A172 (cell line): ENCODE measurements at places on chromosomes 5 and 9. TPM values are rescaled to one million over a fixed set of nuclear protein-coding genes. Genes with fewer than 3 reads are reported as not detected.
A peak's percentile ranks its signal among the peaks of the same experiment; 100 is the strongest.

DNA sequence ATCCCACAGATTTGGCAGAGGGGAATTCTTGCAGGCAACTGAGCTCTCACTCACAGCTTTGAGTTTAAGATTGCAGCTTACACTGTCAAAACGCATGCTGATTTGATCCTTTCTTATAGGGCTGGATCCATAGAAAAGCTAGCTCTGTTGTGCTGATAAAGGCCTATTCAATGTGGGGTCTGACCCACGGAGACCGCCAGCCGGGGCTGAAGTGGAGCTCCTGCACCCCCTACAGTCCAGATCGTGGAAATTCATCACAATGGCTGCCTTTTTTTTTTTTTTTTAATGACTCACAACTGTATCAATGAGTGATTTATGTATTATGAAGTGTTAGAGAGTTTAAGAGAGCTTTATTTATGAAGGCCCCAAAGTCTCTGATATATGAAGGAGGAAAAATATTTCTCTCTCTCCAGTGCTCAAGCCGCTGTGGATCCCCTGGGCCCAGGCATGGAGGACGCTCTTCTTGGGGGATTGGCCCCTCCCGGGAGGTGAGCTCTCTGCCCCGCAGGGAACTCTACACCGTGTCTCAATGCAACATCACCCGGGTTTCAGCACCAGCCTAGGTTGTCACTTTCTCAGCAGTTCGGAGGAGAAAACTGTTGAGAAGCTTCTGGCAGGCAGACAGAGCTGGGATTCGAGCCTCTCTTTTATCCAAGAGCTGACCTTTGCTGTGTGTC lies 700.2 kb downstream of the IRX1 start:
- DNase-seq, result no peak

- DNase-seq, result no peak
Observed at GRCh38 chr9:84917366-84918070, 248.0 kb downstream of the NTRK2 start.

The LHX6 gene
- 2.2 and 2.5 TPM in 2 replicates for total RNA-seq

GRCh38 chr9:111961009-111961408 lies 64.4 kb downstream of the UGCG start:
- DNase-seq, result peak; percentile 64

- peak; percentile 26 for DNase-seq
Observed at GRCh38 chr9:78001946-78002731, 29.5 kb downstream of the GNAQ start.

GRCh38 chr9:7844242-7844641 lies 44.7 kb upstream of the DMAC1 start:
- DNase-seq, result peak; percentile 2

GRCh38 chr5:25688156-25688555 lies 1043.4 kb upstream of the CDH10 start:
- DNase-seq, result no peak

The SLC28A3 gene
- total RNA-seq, result 0.55 and 1.0 TPM in 2 replicates

- no peak for DNase-seq
Observed at GRCh38 chr9:13967011-13967410, 346.9 kb downstream of the NFIB start.

The CERCAM gene
- total RNA-seq, result 60.3 and 64.0 TPM in 2 replicates

- no peak for DNase-seq
Observed at GRCh38 chr5:131977212-131977604, 31.7 kb upstream of the MEIKIN start.

GRCh38 chr9:124743686-124744348 lies 27.3 kb downstream of the NR6A1 start:
- peak; percentile 26 for DNase-seq

The TTC33 gene
- 24.4 and 27.6 TPM in 2 replicates for total RNA-seq

The C9 gene
- not detected in 2 replicates for total RNA-seq

DNA sequence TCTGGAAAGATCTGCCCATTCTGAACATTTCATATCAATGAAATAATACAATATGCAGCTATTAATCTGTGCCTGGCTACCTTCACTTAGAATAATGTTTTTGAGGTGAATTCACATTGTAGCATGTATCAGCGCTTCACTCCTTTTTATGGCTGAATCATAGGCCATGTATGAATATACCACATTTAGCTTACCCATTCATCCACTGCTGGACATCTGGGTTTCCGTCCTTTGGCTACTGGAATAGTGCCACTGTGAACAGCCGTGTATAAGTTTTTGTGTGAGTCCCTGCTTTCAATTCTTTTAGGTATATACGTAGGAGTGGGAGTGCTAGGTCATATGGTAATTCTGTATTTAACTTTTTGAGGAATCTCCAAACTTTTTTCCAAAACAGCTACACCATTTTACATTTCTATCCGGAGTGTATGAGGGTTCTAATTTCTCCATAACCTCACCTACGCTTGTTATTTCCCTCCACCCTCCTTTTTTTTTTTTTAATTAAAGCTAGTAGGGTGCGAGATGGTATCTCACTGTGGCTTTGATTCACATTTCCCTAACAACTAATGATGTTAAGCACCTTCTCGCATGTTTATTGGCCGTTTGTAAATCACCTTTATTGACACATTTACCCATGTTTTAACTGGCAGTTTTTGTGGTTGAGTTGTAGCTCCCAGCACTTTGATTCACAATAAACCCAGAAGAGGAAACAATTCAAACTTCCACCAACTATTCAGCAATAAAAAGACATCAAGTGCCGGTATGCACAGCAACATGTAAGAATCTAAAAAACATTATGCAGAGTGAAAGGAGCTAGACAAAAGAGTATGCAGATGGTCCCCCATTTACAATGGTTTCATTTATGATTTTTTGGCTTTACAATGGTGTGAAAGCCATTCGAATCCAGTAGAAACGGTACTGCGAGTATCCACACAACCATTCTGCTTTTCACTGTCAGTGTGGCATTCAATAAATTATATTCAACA lies 8.1 kb downstream of the SEMA4D start:
- no peak for DNase-seq

- no peak for DNase-seq
Observed at GRCh38 chr5:74934949-74935751, 69.0 kb upstream of the FAM169A start.

DNA sequence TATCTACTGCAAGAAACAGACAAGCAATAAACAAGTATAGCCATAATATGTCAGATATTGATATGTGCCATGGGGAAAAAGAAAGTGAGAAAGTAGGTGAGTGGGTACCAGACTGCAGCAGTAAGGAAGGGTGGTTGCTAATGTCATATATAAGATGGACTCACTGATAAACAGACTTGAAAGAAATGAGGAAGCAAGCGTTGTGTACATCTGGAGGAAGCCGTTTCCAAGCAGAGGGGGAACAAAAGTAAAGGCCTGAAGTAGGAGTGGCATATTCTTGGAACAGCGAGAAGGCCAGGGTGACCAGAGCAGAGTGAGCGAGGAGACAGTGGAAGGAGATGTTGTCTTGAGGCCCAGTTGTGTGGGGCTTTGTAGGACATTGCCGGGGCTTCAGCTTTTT lies 142.2 kb upstream of the MAP3K1 start:
- no peak for DNase-seq

GRCh38 chr9:121300283-121301119 lies 32.5 kb downstream of the GSN start:
- DNase-seq, result no peak

The CSF2 gene
- 0.67 and 1.3 TPM in 2 replicates for total RNA-seq

GRCh38 chr9:113620377-113621161 lies 157.0 kb downstream of the RGS3 start:
- peak; percentile 94 for DNase-seq

DNA sequence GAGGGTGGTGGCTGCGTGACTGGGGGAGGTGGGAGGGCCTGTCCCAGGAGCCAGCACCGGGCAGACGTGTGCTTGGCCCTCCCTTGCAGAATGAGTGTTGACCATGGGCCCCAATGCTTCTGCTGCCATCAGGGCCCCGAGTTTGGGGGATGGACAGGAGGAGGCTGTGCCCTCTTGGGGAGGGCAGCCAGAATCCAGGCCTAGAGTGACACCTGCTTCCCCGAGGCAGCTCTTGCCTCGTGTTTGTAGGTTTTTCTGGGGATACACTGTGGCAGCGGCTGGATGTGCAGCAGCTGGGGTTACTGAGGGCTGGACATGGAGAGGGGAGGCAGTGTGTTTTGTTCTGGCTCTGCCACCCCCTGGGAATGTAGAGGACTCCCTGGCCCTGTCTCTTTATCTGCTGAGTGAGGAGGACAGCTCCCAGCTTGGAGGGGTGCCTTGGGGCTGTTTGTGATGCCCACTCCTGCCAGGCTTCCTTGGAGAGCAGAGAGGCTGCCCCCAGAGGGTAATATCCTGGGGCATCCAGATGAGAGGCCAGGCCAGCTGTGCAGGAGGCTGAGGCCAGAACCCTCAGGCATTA lies 22.7 kb downstream of the WNK2 start:
- no peak for DNase-seq

DNA sequence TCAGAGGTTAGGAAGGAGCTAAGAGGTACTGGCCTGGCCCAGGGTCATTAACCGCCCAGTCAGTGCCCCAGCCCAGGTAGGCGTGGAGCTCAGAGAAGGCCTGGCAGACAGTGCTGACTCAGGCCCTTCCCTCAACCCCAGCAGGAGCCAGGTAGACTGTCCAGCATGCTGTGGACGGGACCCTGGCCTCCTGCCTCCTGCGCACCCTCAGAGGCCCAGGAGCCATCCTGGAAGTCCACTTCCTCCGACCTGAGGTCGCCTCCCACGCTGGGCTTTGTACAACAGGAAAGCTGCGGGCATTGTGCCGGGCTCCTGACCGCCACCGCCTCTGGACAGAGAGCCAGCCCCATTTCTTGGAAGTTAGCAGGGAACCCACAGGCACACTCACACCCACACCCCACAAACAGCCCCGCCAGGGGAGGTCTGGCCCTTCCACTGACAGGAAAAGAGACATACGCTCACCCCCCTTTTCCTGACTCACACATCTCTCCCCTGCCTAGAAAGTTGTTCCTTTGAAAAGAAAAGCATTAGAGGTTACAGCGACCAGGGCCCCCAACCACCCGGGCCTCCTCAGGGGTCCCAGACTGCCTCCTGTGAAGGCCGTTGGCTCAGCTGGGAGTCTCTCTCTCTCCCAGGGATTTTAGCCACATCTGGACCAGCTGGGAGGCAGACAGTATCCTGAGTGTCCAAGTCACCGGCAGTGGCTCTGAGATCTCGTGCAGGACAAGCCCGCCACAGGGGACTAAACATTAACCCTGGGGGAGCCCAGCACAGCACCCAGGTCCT lies 7.7 kb downstream of the RALGDS start:
- DNase-seq, result peak; percentile 81

GRCh38 chr5:141094481-141095262 lies at the start of gene PCDHB2:
Gene PCDHB2 (plus strand): TSS chr5:141094615. CDS start chr5:141094791, 176 bp downstream.
- DNase-seq, result no peak

DNA sequence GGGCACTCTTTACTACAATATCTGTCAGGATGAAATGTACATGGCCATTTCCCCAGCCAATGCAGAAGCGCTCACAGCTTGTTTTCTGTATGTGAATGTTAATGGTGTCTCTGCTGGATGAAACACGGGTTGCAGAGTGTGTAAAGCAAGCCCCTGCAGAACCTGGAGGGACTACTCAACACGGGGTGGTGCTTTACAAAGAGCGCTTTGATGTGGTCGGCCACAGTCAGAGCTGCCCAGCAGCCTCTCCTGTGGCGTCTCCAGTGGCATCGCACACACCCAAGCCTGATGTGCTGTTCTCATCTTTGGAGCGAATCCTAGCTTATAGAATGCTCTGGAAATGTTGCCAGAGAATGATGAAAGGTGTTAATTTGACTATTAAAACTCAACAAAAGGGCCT lies 162.7 kb upstream of the NFIL3 start:
- no peak for DNase-seq

The MRPS27 gene
- total RNA-seq, result 84.1 and 94.9 TPM in 2 replicates

- peak; percentile 13 for DNase-seq
Observed at GRCh38 chr9:95363051-95363841, 45.7 kb upstream of the FANCC start.

DNA sequence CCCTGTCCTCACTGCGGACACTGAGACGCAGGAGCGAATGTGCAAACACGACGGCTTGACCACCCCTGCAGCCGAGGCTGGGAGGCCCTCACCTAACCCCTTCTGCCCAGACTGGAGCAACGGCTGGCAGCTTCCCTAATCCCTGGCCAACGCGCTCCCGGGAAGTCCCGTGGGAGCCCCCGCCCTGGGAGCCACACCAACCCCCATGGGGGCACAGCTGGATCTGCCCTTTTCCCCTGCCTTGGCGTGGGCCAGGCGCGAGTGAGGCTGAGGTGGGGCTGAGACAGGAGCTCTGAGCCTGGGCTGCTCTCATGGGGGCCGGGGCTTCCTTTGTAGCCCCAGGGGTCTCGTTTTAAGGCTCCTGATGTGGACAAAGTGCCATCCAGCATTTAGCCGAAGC lies 4.6 kb upstream of the DNLZ start:
- no peak for DNase-seq

- peak; percentile 50 for DNase-seq
Observed at GRCh38 chr9:117485176-117485575, 70.3 kb upstream of the ASTN2 start.

The CACNA1B gene
- not detected in 2 replicates for total RNA-seq

The ZFP2 gene
- total RNA-seq, result not detected in 2 replicates

DNA sequence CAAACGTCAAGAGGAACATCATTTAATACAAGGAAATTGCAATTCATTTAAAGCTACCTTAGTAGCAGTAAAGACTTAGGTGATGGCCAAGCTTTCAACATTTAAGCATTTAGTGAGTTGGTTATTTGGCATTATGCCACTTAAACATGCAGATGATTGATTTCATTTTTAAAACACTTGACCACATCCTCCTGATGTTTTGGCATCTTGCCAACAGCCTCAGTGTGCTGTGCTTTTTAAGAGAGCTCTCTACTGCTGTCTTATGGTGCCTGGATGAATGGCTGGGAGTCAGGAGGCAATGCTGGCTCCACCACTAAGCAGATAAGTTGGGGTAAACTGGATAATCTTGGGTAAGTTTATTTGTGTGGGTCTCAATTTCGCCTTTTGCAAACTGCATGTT lies 364.5 kb downstream of the MAN2A1 start:
- DNase-seq, result peak; percentile 79

- DNase-seq, result no peak
Observed at GRCh38 chr9:76027861-76028260, 137.4 kb downstream of the PCSK5 start.

- DNase-seq, result no peak
Observed at GRCh38 chr5:38536968-38537367, 19.5 kb downstream of the LIFR start.

The PCDHGA11 gene
- total RNA-seq, result 0.19 and 0.89 TPM in 2 replicates

GRCh38 chr5:93330506-93330905 lies 250.5 kb downstream of the NR2F1-AS1 start:
- no peak for DNase-seq

- DNase-seq, result no peak
Observed at GRCh38 chr9:85042981-85043647, 373.6 kb downstream of the NTRK2 start.

The PAEP gene
- not detected in 2 replicates for total RNA-seq
